ENCODE measurements at places on chromosomes 2 and 18.

GRCh38 chr2:47782381-47782670, 619 bp upstream of the MSH6 start:
- no peak for DNase-seq

DNA sequence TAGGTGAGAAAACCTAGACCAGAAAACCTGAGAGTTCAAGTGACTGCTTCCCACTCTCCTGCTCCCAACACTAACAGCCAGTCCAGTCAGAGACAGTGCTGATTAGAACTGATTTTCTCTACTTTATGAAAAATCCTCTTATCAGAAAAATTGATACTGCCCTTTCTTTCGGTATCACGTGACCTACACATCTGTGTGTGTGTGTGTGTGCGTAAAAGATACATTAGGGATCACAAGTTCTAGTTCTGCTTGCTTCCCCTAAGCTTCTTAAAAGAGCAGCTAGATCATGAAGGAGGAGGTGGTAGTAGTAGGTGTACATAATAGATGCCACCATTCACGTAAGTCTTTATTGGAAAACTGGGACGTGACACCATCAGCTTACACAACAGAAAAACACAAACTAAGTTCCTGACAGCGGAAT, 1.5 kb downstream of the ARL5A start:
- no peak for DNase-seq

DNA sequence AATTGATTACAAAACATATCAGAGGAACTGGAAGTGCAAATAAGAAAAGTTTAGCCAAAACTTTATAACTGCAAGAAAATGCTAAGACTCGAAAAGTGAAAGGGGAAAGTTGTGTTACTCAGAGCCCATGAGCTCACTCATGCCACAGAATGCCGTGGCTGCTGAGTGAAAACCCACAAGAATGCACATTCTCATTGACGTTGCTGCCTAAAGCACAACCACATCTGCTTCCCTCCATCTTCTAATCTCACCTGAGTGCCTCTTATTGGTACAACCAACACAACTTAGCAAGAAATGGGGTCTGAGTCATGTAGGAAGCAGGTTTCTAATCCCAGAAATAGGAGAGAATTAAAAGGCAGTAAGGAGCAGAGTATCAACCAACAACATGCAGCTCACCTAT, 259.7 kb downstream of the LNPK start:
- DNase-seq, result no peak

DNA sequence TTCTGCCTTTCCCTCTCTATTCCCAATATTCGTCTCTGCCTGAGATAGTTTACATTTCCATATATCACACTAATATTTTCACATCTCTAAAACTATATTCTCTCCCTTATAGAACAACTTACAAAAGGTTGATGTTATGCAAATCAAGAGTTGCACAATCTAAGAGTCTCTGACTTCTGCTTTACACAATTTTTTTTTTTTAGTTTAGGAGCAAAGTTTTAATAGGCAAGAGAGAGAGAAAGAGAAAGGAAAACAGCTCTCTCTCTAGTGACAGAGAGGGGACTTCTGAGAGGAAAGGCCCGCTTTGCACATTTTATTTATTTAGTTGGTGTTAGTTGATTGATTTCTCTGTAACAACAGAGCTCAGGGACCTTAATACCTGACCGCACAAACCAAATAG, 380.2 kb downstream of the TXNL1 start:
- no peak for DNase-seq

GRCh38 chr2:11292464-11293255, 51.8 kb downstream of the ROCK2 start:
- no peak for DNase-seq

DNA sequence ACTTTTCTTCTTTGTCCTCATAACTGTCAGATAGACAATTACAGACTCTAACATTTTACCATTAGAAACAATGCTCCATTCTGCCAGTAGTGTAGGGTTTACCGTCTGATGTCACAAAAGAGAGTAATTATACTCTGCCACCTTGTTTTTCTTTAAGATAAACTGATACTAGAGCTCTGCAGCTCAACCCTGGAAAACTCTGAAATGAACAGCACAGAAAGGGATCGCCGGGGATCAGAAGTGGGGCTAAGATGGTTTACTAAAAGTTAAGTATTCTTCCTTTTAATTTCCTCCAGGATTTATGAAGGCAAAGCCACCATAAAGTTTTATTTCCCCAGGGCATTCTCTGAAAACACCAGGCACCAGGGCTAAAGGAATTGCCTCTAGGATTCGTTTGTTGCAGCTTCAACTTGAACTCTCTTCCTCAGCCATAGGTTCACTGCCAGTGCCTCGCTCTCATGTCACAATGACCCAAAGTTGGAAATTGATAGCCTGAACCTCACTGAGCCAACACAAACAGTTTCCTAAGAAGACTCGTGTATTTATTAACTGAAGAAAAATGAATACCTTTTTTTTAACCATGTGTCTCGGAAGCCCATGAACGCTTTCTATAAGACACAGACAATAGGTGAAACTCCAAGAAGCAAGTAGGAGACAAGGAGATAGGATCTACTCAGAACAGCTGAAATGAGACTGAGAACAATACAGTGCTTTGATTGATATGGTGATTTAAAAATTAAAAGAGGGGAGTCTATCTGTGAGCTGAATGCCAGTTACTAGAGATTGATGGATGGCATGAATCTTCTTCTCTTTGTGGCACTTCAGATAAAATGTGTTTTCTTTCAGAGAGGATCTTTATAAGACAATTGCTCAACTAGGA, 121.5 kb upstream of the SPATS2L start:
- DNase-seq, result no peak

DNA sequence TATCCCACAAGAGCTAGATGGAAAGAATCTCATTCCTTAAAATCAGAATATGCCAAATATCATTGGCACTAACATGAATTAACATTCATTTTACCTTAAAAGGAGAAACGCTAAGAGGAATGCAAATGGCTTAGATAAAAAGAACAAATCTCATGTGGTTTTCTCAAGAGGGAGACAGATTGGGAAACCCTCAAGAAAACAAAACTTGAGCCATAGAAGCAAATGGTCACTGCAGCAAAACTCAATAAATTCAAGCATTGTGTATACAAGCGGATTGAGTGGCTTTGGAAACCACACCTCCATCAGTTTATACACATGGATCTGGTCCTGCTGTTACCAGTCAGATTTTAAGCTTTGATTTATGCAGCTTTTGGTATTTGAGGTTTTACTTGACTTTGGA, 1331.8 kb upstream of the ZEB2 start:
- DNase-seq, result no peak

GRCh38 chr2:4900861-4901770, 791.1 kb upstream of the SOX11 start:
- DNase-seq, result no peak

DNA sequence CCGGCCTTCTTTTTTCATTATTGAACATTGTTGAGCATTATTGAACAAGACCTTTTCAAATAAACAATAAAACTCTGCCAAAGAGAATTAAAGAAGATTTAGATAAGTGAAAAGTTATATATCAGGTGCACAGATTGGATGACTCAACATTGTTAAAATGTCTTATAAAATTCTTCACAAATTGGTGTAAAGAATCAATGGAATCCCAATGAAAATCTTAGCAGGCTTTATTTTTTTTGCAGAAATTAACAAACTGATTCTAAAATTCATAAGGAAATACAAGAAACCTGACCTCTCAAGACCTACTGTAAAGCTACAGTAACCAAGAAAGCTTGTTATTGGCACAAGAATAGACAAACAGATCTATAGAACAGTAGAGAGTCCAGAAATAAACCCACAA, 70.3 kb downstream of the LAMA1 start:
- no peak for DNase-seq

- no peak for DNase-seq
Observed at GRCh38 chr2:58056192-58056916, 9.7 kb downstream of the VRK2 start.

- DNase-seq, result no peak
Observed at GRCh38 chr2:14516844-14517243, 115.7 kb upstream of the LRATD1 start.

DNA sequence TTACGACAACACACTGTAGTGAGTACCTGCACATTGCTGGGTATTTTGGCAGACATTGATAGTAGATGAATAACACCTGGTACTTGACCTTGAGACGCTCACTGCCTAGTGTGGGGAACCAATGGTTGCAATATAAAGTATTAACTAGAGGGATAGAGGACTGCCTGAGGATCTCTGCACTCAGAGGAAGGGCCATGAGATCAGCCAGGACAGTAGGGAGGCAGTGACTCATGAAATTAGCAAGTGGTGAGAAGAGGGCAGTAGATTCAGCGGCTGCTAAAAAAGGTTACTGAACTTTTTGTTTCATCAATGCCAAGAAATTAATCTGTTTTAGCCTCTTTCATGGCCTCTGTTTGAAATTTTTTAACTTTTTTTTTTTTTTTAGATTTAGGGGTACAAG, 250.8 kb upstream of the TCF4 start:
- no peak for DNase-seq

- no peak for DNase-seq
Observed at GRCh38 chr2:119490106-119490505, 34.2 kb downstream of the SCTR start.

DNA sequence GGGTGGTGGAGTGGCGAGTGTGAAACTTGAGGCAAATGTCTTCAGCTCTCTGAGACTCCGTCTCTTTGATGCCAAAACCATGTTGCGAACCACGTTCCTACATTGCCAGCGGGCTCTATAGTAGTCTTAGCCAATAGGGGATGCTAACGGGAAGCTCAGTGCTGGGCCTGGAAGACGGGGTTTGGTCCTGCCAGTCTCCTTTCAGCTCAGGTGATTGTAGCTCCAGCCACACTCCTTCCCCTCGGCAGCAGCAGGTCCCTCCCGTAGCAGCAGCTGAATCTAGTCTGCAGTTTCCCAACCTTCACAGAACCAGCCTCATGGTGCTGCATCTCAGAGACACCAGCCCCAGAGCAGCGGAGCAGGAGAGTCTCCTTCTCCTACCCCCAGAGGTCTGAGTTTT, 109.7 kb downstream of the TFCP2L1 start:
- DNase-seq, result no peak

GRCh38 chr18:71223486-71223885, 934.6 kb downstream of the SOCS6 start:
- DNase-seq, result no peak

- DNase-seq, result no peak
Observed at GRCh38 chr2:126795656-126796055, 103.0 kb upstream of the TEX51 start.

DNA sequence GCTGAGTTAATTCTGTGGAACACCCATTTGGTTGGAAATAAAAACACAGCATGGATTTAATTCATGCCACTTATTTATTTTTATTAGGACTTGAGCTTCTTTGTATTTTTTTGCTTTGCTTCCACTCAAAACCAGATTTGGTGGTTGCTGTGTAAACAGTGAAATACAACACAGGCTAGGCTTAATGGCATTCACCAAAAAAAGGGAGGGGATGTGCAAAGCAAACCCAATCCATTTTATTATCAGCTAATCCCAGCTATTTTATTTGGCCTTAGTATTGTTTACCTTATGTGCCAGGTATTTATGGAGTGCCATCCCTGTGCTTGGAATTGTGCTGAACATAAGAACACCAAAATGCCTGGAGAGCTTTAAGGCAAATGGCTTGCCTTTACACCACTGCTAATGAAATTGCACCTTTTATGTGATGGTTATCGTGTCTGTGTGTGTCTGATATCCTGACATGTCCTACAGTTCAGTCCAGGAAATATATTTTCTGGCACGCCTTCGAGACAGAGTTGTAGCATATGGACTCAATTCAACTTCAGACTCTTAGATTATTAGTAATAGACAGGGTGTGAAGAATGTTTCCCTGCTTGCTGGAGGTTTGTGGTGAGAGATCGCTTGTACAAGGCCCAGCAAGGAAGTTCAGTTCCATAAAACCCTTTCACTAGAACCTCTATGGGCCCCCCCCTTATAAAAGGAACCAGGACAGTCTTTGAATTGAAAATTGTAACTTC, 99.6 kb downstream of the PRPF40A start:
- no peak for DNase-seq

GRCh38 chr2:10604604-10605003, 85.2 kb downstream of the NOL10 start:
- DNase-seq, result no peak

DNA sequence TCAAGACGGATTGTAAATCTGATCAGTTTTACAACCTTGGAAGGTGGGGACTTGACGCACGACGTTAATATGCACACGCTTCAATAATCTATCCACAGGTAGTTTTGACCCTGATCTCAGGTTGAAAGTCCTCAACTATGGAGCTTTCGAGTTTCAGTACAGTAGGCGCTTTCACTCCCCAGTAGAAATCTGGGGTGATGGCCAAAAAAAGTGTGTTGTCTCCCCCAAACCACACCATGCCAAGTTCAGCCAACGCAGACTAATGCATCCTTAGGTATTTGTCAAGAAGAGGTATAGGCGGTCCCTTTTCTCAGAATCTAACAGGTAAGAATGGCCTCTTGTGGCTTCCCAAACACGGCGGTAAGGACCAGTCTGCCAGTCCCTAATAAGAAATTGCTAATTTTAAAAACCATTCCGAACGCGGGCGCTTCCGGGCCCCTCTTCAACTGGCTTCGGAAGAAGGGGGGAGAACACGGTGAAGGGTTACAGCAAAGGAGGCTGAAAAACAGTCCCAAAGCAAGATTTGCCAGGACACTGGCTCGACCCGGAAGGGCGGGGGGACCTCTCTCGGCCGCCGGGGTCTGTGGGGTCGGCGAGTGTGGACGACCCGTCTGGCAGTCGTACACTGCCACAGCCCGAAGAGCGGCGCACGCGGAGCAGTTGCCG, 659 bp downstream of the FAM210A start:
- no peak for DNase-seq

DNA sequence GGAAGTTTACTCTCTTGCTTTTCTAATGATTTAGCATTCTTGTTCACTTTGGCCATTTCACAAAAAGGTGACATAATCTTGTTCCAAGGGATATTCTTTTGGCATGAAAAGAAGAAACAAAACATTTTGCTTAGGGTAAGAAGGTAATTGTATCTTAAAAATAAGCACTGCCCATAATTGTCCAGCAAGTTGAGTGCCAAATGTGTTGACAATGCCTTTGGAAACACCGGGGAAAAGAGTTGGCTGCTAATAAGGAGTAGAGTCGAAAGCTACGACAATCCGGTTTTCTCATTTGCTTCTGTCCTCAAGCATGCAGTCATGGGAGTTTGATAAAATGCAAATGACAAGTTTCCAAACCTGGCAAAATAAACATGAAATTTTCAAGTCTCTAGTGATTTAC, 27.3 kb downstream of the ITGAV start:
- no peak for DNase-seq

GRCh38 chr2:74183878-74184277, 5.2 kb upstream of the MOB1A start:
- DNase-seq, result no peak

DNA sequence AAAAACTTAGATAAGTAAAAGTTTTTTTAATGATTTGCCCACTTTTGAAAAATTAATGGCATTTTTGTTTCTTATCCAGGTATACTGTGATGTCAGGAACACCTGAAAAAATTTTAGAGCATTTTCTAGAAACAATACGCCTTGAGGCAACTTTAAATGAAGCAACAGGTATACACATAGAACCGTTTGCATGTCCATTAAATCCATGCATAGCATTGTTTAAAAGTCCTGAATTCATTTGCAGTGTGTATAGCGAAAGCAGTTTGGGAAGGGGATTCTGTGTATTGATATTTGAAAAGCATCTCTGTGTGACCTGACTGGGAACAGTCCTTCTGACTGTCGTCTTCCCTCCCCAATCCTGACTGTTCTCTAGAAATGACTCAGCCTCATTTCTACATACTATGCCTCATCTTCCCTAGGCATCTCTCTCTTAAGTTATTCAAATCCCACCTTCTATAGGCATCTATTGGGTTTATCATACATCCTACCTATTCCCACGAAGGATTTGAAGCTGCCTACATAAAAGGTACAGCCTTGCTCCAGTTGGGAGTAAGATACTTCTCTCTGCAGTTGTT, 79.2 kb upstream of the MAP3K20 start:
- no peak for DNase-seq

GRCh38 chr2:190670182-190670946, 21.5 kb downstream of the NAB1 start:
- DNase-seq, result no peak

Data from activated T-helper 9 cell treated with anti-CD3 and anti-CD28 coated beads, Interleukin-2, amount 50 U/mL, for 16 hours (primary cell).